ENCODE measurements at places on chromosomes 1 and 21. TPM values are rescaled to one million over a fixed set of nuclear protein-coding genes. Genes with fewer than 3 reads are reported as not detected.

GRCh38 chr1:93518516-93518915 is 70.6 kb downstream of the FNBP1L start:
- DNase-seq, result no peak

DNA sequence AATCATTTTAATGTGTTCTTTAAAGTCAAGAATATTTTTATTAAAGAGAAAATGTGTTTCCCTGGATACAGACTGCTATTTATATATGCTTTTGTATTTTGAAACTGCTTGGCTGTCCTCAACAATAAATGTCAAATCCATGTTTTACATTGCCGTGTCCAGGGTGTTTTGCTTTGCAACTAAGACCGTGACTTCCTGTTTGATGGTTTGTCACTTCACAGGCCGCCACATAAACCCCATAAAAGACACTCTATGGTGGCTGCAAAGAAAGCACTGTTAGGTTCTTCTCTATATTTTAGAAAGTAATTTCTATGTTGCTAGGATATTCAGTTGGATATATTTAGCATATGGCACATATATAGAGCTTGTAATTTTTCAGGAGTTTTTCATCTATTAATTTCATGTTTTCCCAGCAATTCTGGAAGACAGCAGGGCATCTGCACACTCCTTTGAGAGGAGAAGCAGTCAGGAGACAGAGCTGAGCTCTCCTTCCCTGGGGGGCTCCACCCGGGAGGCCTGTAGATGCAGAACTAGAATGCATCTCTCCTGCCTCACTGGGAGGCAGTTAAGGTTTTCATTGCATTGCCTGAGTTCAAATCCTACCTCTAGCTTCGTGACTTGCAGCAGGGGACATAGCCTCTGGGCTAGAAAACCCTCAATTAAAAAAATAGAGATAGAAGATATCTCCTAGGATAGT is 33.1 kb downstream of the PRDM2 start:
- no peak for DNase-seq

DNA sequence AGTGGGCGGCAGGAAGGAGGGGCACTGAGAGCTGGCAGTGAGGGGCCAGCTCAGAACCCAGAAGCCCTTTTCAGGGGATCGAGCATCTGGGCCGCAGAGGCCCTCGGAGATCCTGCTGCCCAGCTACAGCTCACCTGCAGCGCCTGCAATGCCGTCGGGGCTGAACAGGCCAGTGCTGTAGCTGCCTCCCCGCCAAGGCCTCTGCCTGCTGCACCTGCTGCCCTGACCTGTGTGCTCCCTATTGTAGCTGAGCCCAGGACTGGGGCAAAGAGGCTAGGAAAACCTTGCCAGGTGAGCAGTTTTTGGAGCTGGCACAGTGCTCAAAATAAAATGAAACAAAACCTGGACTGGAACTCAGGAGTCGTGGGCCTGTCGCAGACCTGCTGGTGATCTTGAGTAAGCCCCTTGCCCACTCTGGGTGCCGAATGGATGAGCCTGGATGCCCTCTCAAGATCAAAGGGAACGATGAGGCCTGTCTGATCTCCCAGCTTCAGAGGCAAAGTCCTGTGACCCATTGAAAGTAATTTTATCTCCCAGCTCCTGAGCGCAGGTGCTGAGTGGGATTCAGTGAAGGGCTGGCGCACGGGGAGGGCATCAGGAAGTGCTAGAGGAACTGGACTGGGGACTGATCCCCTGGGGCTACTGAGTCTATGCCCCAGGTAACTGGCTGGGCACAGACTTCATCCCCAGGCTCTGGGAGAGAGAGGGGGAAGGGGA is 154.6 kb downstream of the FOXD2 start:
- DNase-seq, result no peak

DNA sequence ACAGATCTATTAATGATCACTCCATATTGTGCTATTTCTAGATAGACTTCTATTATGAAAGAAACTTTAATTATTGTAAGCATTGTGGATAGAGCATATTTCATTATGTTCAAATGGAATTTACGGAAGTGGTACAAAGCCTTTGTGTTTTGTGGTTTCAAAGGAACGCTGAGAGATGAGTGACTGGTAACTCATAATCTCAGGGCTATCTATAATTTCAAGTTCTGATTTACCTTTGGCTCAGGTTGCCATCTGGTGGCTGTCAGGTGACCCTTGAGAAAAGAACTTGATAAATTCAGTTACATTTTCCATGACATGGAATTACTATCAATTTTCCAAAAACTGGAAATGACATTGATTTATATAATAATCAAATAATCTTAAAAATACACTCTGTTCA is 12.2 kb downstream of the NTNG1 start:
- no peak for DNase-seq

DNA sequence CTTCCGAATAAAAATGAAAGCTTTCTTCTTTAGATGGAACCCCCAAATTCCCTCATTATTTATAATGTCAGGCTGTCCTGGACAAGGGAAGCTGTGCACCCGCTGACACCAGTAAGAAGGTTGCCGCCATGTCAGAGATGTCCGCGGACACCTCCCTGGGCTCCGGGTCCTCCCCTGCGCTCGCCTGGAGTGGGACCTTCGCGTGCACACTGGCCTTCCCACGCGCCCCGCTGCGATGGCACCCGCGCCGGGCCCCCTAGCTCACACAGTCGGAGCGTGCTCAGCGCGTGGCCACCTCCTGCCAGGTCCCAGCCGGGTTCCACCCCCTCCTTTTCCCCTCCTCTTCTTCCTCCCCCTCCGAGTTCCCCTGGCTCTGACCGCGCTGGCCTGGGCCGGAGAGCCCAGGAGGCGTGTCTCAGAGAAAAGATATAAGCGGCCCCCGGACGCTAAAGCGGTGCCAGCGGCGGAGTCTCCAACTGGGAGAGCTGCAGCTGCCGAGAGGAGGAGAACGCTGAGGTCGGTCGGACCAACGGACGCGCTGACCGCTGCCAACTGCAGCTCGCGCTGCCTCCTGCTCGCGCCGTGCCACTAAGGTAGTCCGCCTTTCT is at the start of gene G0S2:
Gene G0S2 (plus strand): TSS at position 456 of the 608 bp plus-strand sequence. CDS start 273 bp downstream, outside the sequence.
- DNase-seq, result peak; percentile 38

DNA sequence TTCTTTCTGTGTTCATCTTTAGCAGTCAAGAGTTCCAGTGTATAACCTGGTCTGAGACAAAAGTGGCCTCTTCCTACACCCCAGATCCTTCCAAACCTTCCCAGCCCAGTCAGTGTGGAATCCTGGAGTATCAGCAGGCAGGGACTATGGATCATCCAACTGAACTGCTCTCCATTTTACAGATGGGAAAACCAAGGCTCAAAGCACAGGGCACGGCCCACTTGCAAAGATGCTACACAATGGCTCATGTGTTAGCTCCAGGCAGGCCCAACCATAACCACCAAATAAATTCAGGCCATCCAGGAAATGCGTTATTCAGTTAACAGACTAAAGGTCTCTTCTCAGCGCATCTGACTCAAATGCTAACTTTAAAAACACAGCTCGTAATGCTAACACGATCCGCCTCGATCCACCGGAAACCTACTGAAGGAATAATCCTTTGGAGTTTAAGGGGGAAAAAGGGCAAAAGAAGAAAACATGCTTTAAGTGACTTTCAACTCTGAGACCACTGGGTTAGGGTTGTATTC is 7.1 kb downstream of the GLIS1 start:
- DNase-seq, result no peak

GRCh38 chr21:33668180-33668579 is 25.9 kb downstream of the ITSN1 start:
- DNase-seq, result no peak

DNA sequence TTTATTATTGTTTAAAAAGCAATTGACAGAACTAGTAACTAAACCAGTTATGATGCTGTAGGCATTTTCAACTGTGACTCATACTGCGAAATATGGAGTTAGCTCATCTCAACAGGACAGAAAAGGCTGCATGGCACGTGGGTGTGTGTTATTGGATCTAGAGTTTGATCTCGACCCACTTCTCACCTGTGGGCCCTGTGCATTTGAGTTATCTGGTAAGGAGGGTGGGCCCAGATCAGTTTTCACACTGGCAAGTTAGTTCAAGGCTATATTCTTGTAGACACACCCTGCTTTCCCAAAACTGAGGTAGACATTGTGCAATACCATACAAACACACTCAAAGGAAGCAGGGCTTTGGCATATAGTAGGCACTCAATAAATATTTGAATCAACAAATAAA is 71.3 kb upstream of the PRDX6 start:
- DNase-seq, result no peak

- no peak for DNase-seq
These were observed 40.6 kb upstream of the GREM2 start for GRCh38 chr1:240652549-240652948.

GRCh38 chr1:229427572-229427971 is 6.3 kb downstream of the ACTA1 start:
- DNase-seq, result no peak

GRCh38 chr21:40842197-40842552 is 4.8 kb downstream of the DSCAM start:
- DNase-seq, result no peak

GRCh38 chr21:38120984-38121855 is 135.6 kb upstream of the KCNJ15 start:
- no peak for DNase-seq

- no peak for DNase-seq
These were observed 22.7 kb downstream of the INAVA start for GRCh38 chr1:200917291-200917817.

Gene SH2D2A
- polyA plus RNA-seq, result 0.47 TPM

Gene ABCD3
- polyA plus RNA-seq, result 60.1 TPM

Gene ESRRG
- 32.5 TPM for polyA plus RNA-seq

Gene EFHD2
- polyA plus RNA-seq, result 19.8 TPM

Gene RGS13
- polyA plus RNA-seq, result not detected
